Stimulated activated CD8-positive, alpha-beta memory T cell treated with anti-CD3 and anti-CD28 coated beads, Interleukin-2, amount 100 ng/mL, for 1 hour (primary cell): ENCODE measurements at places on chromosomes 2 and 18.

GRCh38 chr18:23835506-23835905 lies 146.3 kb downstream of the LAMA3 start:
- DNase-seq = no peak

GRCh38 chr18:24266131-24266530 lies 127.3 kb downstream of the CABYR start:
- DNase-seq = no peak

- no peak for DNase-seq
Observed at GRCh38 chr2:219632760-219633105, 5.3 kb downstream of the SLC4A3 start.

DNA sequence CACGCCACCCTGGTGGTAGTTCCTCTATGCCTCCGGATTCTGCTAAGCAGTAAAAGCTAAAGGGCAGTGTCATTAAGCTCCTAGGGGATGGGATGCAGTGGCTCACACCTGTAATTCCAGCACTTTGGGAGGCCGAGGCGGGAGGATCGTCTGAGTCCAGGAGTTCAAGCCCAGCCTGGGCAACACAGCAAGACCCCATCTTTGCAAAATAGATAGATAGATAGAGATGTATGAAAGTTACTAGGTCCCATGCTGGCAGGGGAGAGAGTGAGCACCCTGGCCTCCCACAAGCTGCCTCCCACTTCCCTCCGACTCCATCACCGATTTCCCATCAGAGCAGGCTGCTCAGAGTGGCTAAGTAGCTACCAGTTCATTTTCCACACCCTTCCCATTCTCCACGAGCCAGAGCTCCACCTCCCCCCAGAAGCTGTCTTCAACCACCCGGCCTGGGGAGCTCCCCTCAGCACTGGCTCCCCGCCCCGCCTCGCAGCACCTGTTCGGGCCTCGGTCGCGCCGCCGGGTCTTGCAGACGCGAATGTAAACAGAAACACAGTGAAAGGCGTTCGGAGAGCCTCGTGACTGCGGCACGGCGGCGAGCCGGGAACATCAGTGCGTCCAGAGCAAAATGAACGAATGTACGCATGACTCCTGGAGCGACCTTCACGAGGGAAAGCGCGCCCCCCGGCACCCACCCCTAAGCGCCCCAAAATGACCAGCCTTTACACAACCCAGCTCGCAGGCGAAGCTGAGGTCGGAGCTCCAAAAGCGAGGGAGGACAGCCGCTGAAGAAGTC lies 598 bp upstream of the CEP68 start:
- no peak for DNase-seq

DNA sequence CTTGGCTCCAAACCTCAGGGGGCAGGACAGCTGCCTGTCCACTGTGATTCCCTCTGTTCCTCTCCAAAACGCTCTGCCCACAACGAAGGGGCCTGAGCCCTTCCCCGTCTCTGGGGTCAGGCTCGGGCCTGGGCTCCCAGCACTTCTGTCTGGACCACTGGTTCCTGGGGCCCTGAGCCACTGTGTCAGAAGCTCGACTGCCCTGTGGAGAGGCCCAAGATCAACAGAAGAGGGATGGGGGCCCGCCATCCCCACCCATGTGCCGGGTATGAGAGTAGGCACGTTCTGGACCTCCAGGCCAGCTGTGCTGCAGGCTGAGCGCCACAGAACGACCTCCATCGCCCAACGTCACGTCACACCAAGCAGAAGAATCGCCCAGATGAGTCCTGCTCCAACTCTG lies 119.9 kb upstream of the HS6ST1 start:
- DNase-seq = no peak

GRCh38 chr2:182066400-182067087 lies 80.9 kb downstream of the PPP1R1C start:
- DNase-seq = no peak

DNA sequence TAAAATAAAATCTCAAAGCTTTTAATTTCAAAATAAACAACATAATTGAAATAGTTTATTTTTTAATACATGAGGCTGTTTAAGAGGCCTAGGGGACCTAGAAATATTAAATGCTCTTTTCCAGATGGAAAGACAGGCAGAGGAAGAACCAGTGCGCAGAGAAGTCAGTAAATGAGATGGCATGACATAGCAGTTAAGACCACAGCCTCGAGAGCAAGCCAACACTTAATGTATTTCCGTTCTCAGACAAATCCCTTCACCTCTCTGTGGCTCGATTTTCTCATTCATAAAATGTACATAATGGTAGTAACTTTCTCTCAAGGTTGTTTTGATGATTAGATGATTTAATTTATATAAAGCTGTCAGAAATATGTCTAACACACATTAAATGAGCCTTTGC lies 405.1 kb upstream of the CWC22 start:
- DNase-seq = no peak

GRCh38 chr18:80149667-80150066 lies 40.6 kb downstream of the ADNP2 start:
- DNase-seq = no peak

DNA sequence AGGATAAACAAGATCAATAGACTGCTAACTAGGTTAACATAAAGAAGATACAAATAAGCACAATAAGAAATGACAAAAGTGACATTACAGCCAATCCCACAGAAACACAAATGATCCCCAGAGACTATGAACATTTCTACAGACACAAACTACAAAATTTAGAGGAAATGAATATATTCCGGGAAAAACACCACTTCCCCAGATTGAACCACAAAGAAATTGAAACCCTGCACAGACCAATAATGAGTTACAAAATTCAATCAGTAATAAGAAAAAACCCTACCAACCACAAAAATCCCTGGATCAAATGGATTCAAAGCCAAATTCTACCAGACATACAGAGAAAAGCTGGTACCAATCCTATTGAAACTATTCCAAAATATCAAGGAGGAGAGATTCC lies 232.4 kb upstream of the RBMS1 start:
- DNase-seq = no peak

GRCh38 chr2:29117636-29118303 lies 2.6 kb downstream of the CLIP4 start:
- DNase-seq = no peak

- DNase-seq = no peak
Observed at GRCh38 chr18:32420084-32420750, 50.5 kb downstream of the GAREM1 start.

DNA sequence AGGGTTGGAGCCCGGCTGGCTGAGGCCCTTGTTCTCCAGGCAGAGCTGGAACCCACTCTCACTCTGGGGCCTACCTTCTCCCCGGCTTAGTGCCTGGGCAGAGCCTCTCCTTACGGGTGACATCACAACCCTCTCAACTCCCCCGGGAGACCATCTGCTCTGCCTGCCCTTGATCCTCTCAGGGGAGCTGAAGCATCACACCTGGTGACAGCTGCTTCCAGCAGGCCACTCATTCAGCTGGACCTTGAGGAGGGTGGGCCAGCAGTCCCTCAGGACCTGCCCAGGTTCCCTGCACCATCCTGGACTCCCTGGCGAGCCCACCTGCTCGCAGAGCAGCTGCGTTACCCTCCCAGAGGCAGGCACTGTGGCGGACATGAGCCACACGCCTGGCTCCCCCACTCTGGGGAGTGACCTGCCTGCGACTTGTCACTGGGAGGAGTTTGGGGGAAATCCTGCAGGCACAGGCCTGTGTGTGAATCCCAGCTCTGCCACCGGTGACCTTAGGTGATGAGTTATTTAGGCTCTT lies 13.1 kb downstream of the HS6ST1 start:
- DNase-seq = no peak

DNA sequence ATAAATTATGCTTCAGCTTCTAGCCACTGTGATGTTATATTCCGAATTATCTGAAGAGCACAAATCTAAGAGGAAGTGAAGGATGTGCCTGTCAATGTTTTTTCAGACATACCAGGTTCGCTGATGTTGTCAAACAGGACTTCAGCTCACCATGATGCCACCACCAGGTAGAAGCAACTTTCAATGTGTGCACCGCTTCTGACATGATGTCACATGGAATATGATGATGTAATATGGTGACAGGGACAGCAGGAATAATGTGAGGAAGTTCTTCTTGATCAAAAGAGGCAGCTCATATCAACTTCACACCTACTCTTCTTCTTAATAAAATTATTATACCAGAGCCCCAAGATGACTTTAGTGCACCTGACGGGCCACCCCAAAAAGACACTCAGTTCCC lies 893.2 kb downstream of the BCL11A start:
- DNase-seq = no peak

GRCh38 chr18:28059861-28060260 lies 117.1 kb downstream of the CDH2 start:
- DNase-seq = no peak

- no peak for DNase-seq
Observed at GRCh38 chr2:33354981-33355380, 121.5 kb upstream of the RASGRP3 start.

GRCh38 chr2:224982226-224982625 lies 60.0 kb downstream of the DOCK10 start:
- no peak for DNase-seq

DNA sequence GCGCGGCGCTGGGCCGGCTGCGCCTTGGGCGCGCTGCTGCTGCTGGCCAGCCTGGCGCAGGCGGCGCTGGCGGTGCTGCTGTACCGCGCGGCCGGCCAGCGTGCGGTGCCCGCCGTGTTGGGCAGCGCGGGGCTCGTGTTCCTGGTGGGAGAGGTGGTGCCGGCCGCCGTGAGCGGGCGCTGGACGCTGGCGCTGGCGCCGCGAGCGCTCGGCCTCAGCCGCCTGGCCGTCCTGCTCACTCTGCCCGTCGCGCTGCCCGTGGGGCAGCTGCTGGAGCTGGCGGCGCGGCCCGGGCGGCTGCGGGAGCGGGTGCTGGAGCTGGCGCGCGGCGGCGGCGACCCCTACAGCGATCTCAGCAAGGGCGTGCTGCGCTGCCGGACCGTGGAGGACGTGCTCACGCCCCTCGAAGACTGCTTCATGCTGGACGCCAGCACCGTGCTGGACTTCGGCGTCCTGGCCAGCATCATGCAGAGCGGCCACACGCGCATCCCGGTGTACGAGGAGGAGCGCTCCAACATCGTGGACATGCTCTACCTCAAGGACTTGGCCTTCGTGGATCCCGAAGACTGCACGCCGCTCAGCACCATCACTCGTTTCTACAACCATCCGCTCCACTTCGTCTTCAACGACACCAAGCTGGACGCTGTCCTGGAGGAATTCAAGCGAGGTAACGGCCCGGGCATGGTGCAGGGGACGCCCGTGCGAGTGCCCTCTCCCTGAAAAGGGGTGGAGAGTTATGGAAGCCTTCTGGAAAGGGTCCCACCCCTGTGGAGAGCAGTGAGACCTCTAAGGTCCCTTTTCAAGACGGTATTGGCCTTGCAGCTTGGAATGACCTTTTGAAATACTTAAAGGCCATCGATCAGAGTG lies 1.0 kb downstream of the CNNM3 start:
- no peak for DNase-seq

GRCh38 chr2:10350761-10351160 lies 48.1 kb downstream of the HPCAL1 start:
- no peak for DNase-seq

GRCh38 chr2:184875911-184876310 lies 277.6 kb downstream of the ZNF804A start:
- DNase-seq = no peak

DNA sequence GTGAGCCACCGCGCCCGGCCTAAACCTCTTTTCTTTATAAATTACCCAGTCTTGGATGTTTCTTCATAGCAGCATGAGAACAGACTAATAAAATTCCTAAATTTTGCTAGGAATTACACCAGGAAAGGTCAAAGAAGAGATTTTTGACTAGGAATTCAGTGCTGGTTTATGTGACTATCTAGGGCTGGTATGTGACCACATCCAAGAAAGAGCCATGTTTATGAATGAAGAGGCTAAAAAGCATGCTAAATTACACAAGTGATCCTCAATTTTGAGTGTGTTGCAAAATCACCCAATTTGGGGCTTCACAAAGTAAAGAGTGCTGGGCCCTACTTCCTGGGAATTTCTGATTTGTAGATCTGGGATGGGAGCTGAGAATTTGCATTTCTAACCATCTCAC lies 123.6 kb downstream of the CSRNP3 start:
- no peak for DNase-seq

DNA sequence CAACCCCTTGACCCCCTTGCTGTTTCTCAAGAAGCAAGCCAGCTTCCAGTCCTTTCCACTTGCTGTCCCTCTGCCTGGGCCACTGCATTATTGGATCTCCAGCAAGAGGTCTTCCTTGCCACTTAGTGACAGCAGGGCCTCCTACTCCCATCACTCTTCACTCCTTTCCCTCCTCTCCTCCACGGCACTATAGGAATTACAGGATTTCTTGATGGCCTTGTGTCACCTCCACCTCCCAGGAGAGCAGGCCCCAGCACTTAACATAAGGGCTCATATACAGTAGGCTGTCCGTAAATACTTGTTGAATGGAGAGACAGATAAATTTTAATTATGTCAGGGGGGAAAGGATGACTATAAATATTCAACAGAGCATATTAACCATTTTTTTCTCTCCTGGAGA lies 129.4 kb downstream of the SP3 start:
- no peak for DNase-seq

DNA sequence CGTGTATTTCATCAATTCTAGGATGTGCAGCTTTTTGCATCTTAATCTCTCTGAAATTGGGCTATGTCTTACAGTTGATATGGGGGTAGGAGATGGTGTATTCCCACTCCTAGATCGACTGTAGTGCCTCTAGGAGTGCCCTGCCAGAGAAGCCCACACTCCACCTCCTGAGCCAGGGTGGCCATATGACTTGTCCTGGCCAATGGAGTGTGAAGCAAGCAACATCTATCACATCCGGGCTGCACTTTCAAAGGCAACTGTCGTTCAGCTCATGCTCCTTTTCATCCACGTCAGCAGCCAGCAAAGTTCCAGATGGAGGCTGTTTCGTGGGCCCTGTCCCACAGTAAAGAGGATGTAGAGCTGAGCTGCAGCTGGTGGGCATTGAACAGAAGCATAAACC lies 149.4 kb upstream of the SLC1A4 start:
- DNase-seq = no peak

- DNase-seq = no peak
Observed at GRCh38 chr2:232411901-232412629, 5.4 kb downstream of the ALPG start.

DNA sequence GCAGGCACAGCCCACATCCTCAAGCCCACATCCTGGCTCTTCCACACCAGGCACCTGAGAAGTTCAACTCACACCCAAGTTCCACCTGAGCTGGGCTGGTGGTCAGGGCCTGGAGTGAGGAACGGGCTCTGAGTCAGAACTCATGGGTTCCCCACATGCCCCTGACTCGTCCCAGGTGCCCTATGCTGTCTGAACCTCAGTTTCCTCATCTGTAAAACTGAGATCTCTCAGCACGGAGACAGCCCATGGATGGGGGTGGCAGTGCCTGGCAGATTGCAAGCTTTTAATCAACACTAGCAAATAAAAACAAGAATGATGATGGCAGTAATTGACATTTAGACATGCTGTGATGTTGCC lies 307.8 kb downstream of the NDUFA10 start:
- no peak for DNase-seq

- no peak for DNase-seq
Observed at GRCh38 chr2:47695800-47696477, 87.0 kb upstream of the MSH6 start.

DNA sequence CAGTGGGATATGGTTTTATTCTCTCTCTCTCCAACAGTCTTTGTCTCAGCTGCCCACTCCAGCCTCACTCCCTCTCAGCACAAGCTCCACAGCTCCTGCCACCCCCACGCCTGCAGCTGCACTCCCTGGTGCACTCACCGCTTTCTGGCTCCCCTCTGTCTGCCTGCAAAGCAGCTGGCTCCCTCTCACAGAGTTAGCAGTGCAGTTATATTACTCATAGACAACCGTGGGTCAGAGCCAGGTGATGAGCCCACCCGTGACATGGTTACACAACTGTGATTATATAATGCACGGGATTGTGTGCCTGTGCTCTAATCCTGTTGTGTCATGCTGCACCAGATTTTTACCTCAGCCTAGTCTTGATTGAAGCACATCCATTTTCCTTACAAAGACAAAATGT lies 276.9 kb upstream of the CHAC2 start:
- no peak for DNase-seq

- peak; percentile 46 for DNase-seq
Observed at GRCh38 chr2:105746177-105747080, 1.7 kb downstream of the NCK2 start.
